ENCODE measurements at places on chromosomes 16 and 17.

GRCh38 chr17:66727634-66728570 is 107.0 kb upstream of the CACNG5 start:
- peak; percentile 56 for DNase-seq

GRCh38 chr16:66924527-66925321 is 611 bp downstream of the RRAD start:
- DNase-seq = no peak

- DNase-seq = no peak
Measured at GRCh38 chr17:80738987-80739730, 194.5 kb downstream of the RPTOR start.

DNA sequence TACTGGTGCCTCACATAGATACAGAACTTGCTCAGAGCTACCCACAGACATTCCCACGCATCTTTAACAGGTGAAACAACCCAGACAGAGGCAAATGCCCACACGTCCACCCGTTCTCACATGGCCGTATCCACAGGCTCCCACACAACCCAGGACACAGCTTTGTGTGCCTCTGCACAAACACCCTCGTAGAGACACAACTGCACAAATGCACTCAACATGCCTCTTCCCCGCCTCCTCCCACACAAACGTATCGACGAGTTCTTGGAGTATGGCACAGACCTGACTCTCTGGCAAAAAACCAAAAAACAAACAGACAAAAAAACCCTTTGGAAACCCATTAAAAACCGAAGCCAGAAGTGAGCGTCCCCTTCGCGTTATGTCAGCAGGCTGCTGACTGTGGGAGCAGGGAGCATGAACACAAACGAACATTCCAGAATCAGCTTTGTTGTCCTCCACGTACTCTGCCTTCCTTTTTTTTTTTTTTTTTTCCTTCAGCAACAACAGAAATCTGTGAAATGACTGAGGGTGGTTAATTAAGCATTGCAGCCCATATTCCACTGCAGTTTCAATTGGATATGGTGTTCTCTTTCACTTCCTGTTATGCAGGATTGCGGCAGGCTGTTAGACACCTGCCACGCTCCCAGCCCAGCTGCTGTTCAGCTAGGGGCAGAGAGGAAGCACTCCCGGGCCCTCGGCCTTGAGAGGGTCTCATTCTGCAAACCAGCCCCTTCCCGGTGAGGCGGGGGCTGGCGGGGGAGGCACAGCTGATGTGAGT is 313.7 kb downstream of the MAF start:
- peak; percentile 15 for DNase-seq

GRCh38 chr16:49630783-49631182 is 225.1 kb downstream of the ZNF423 start:
- no peak for DNase-seq

DNA sequence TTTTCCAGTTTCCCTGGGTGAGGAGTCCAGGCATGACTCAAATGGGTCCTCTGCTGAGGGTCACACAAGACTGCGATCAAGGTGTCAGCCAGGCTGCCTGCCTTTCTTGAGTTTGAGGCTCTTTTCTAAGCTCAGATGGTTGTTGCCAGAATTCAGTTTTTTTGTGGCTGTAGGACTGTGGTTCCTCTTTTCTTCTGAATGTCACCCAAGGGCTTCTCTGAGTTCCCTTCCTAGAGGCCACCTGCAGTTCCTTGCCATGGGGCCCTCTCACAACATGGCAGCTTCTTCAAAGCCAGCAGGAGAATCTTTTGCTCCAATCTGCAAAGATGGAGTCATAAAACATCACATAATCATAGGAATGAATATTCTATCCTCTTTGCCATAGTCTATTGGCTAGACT is 17.5 kb downstream of the LIMD2 start:
- no peak for DNase-seq

- no peak for DNase-seq
Measured at GRCh38 chr17:42853004-42853403, 2.0 kb downstream of the AOC3 start.

DNA sequence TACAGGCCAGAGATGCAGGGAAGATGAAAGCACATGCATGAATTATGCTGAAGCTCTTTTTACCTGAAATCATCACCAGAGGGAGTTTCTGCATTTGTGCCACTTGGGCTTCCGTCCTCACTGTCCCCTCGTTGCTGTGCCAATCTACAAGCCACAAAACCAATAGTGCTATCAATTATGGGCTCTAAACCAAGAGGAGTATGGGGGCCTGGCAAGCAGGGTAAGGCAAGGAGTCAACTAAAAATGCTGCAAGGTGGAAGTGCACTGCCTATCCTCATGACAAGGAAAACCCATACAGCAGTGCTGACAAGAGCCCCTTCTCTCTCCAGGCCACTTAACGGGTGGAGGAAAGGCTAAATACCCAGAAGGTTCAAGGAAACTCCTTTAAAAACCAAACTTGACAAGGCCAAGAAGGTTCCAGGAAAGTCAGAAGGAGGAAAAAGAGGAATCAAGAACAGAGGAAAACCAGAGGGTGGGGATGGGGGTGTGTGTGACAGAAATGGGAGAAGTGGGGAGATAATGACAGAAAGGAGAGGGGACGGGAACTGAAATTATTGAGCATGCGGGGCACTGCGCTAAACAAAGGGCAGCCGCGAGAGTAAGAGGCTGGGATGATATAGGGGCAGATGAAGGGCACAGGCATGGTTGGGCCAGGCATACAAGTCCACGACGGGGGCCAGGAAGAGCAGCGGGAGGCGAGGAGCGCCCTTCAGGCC is 674 bp downstream of the C17orf75 start:
- DNase-seq = peak; percentile 37

DNA sequence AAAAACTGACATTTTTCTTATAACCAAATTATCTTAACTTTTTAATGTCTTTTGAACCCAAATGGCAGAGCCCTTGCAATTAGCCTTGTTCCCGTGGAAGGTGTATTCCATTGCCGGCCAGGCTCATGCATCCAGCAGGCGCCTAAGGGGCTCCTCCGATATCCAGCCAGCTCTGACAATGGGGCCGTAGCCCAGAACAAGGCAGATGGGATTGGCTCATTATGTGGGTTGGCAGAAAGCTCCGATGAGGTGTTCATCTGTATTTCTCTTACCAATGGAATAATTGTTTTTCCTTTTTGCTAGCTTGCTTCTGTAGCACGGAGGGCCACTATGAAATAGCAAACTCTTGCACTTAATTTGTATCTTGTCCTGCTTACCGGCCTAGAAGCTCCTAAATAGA is 208.2 kb upstream of the CHMP6 start:
- DNase-seq = no peak

DNA sequence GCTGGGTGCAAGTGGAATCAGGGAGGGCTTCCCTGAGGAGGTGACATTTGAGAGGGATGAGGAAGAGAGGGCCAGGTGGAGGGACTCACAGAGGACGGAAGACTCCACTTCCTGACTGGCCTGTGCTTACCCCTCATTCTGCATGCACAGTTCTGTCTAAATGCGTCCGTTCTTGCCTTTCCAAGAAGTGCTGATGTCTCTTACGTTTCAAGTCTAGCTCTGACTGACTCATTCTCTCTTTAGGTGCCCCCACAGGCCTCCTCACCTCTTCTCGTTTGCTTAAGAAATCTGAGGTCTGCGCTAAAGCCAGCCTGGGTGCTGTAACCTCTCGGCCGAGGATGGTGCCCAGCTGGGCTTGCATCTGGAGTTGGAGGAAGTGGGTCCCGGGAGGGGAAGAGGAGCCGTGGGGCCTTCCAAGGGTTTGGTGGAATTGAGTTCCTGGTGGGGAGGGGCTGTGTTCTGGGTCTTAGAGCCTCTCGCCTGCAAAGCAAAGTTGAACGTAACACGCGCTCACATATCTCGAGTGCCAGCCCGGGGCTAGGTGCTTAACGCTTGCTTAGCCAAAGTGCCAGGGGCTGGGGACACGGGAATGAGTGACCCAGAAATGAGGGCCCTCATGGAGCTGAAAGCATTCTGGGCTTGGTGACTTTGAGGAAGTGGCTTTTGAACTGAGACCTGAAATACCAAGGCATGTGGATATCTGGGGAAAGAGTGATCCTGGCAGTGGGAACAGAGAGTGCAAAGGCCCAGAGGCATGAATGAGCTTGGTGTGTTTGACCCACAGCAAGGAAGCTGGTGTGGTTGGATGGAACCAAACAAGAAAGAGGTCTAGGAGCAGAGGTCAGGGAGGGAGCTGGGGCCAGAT is 4.8 kb downstream of the IL4R start:
- DNase-seq = no peak

DNA sequence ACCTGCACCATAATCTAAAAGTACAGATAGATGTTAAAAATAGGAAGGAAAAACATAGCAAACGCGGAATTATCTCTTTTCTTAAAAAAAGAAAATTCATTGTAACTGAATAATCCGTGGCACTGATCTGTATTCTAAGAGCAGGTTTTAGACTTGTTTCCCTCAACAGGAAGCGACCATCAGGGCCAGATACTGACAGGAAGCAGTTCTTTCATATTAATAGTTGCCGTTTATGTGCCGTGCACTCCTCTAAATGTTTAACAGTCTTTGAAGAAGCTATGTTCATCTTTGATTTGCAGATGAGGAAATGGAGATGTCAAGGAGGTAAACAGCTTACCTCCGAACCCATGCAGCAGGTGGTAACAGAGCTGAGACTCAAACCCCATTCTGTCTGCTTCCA is 23.6 kb downstream of the DYNLRB2 start:
- DNase-seq = no peak

GRCh38 chr17:77727037-77727615 is 231.4 kb upstream of the TNRC6C start:
- DNase-seq = no peak

DNA sequence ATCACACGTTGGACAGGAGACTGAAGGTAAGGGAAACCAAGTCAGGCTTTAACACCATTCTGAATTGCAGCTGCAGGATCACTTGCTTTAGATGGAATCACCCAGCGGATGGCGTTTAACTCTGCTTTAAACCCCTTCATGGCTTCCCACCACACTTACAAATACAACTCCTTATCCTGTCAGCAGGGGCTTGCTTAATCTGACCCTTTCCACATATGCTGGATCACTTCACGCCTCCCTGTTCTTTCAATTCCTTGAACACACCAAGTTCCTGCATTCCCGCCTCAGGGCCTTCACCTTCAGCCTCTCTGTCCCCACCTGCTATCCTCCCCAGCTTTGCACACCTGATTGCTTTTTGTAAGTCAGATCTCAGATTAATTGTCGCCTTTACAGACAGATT is 442.2 kb downstream of the MAF start:
- DNase-seq = no peak

DNA sequence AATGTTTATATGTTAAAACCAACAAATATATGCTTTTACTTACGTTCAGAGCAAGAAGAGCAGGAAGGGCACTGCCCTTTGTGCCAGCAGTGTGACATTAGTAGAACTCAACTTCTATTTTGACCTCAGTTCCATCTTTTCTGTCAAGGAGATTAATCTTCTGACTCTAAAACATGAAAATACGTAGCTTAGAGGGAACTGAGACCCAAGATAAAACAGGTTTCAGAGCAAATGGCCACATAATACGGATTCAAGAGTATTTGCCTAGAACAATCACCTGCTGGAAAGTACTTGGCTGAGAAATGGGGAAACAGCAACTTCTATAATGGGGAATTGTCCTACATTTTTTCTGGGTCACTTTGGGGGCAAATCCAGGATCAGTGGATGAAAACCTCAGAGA is 22.2 kb downstream of the MYL4 start:
- DNase-seq = no peak

- no peak for DNase-seq
Measured at GRCh38 chr17:17511881-17512858, 16.0 kb upstream of the RASD1 start.

DNA sequence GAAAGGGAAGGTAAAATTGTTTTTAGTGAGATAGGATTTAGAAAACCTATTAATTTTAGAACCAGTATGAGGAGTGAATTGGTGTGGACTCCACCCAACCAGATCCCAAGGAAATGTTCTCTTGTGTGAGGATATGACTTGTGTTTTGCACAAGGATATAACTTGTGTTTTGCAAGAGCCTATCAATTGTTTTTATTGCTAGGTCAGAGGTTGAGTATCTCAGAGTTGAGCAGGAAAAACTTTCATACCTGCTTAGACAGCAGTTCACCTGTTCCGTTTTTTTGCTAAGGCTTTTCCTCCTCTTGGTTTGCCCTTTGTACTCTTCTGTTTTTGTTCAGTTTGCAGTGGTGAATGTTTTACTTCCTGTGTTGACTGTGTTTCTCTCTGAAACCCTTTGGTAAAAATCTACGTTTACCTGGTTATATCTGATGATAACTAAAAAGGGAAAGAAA is 5.1 kb downstream of the NBR1 start:
- DNase-seq = no peak

GRCh38 chr17:69523244-69523861 is 108.9 kb downstream of the MAP2K6 start:
- peak; percentile 58 for DNase-seq

- no peak for DNase-seq
Measured at GRCh38 chr16:68090533-68090932, 5.4 kb downstream of the NFATC3 start.

- no peak for DNase-seq
Measured at GRCh38 chr16:85373741-85374570, 239.2 kb upstream of the GSE1 start.

DNA sequence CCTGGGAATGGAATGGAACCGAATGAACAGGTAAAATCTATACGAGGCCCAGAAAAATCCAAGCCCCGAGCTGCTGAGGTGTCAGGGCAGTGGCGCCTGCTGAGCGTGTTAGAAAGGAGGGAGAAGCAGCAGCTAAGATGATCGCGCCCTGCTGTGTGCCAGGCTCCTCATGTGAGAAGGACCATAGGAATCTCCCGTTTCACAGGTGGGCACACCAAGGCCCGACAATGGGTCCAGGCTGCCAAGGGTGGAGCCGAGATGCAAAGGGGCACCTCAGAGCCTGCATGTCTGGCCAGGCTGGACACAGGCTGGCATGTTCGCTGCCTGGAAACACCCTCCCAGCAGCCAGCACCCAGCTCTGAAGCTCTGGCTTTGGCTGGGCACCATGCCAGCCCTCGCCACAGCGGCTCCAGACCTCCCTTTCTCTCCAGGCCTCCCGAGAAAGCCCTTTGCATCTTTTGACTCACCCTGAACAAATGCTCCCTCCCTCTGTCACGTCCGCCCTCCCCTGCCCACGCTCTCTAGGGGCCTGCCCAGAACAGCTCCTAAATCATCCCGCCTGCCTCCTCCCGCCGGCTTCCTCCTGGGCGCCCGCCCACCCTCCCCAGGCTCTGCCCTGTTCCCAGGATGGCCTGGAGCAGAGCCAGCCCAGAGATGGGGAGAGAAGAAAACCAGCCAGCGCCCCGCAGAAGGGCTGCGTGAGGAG is 217.8 kb upstream of the GSE1 start:
- no peak for DNase-seq

DNA sequence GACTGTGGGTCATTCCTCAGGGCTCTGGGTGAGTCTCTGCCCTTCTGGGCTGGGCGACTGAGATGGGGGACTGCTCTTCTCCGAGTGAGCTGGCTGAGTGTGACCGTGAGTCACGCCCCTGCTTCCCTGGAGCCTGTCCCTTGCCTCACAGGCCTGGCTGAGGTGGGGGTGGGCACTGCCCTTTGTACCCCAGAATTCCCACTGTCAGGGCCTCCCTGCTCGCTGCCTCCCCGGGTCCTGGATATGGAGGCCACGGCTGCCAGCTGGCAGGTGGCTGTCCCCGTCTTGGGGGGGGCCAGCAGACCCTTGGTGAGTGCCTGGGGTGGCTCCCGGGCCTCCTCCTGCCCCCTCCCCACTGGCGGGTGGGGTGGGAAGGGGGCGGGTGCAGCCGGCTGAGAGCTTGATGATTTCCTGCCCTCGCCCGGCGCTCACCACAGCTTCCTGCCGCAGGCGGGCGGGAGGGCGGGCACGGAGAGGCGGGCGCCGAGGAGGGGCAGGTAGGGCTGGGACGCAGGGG is at the start of gene LAT:
LAT (plus strand) TSS at position 434 of the 517 bp plus-strand sequence. CDS start 366 bp downstream, outside the sequence.
- no peak for DNase-seq
